Hindlimb muscle (tissue), 1 donor: ENCODE measurements at places on chromosomes 12 and 14. TPM values are rescaled to one million over a fixed set of nuclear protein-coding genes. Genes with fewer than 3 reads are reported as not detected.

DNA sequence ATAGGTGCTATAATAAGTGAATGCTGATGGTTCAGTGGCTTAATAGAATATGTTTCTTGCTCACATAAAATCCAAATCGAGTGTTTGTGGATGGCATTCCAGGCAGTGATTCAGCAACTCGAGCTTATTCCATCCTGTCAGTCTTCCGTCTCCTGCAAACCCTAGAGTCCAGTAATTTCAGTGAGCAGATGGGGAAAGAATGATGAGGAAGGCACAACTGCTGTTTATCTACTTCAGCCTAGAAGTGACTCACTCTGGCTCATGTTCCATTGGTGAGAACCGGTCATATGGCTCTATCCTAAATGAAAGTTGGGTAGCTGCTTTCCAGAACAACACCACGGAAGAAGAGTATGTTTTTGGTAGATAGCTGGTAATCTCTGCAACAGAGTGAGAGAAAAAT lies 421.8 kb upstream of the PDE3A start:
- DNase-seq = peak; percentile 44

The OVCH1 gene
- 0.54 TPM for polyA plus RNA-seq

The PLBD1 gene
- polyA plus RNA-seq = 18.8 TPM

GRCh38 chr14:47149326-47149725 lies 497.7 kb upstream of the RPL10L start:
- no peak for DNase-seq

The SMOC1 gene
- polyA plus RNA-seq = 4.2 TPM

- no peak for DNase-seq
These were observed 35.1 kb upstream of the PPP2R5E start for GRCh38 chr14:63578300-63578699.

DNA sequence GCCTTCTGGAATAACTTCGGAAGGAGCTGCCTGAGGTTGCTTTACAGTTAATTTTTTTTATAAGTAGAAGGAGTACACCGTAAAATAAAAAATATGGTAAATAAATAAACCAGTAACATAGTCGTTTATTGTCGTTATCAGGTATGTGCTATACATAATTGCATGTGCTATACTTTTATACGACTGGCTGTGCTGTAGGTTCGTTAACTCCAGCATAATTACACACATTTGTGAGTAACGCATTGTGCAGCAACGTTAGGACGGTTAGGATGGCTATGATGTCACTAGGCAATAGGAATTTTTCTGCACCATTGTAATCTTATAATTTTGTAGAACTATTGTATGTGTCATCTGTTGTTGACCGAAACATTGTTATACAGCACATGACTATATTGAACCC lies 8.5 kb downstream of the EXD2 start:
- no peak for DNase-seq

- DNase-seq = no peak
These were observed 152.2 kb upstream of the RASSF8 start for GRCh38 chr12:25806271-25806670.

The ITGA7 gene
- polyA plus RNA-seq = 466 TPM

- no peak for DNase-seq
These were observed 63.8 kb downstream of the TSPAN11 start for GRCh38 chr12:30990316-30990715.

The BHLHE41 gene
- 3.7 TPM for polyA plus RNA-seq

GRCh38 chr14:93903342-93904184 lies 23.6 kb upstream of the FAM181A start:
- no peak for DNase-seq

DNA sequence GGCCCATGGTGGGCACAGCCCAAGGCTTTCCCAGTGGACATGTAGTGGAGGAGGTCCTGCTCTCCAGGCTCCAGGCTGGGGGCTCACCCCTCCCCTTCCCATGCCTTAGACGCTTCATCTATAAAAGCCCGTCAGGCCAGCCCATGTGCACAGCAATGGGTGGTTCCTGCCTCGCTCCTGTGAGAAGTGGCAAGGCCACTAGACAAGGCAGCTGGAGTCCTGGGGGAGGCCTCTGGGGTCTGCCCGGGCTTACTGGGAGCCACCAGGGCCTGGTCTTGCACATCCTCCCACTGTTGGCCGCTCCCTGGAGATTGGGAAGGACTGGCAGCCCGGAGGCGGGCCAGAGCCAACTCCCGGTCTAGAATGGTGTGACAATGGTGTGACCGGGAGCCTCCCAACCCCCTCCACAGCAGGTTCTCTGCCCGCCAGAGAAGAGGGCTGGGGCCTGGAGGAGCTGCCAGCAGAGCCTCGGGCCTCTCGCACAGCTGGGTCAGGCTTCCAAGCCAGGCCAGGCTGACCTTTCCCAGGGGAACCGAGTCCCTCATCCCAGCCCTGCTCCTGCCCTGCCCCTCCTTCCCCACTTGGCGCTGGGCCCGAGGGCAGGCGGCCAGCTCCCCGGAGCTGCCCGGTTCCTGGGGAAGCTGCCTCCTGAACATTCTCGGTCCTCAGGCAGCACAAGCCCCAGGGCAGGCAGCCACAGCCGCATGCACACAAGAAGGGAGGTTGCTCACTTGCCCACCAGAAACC lies 97.9 kb downstream of the RFLNA start:
- peak; percentile 73 for DNase-seq

DNA sequence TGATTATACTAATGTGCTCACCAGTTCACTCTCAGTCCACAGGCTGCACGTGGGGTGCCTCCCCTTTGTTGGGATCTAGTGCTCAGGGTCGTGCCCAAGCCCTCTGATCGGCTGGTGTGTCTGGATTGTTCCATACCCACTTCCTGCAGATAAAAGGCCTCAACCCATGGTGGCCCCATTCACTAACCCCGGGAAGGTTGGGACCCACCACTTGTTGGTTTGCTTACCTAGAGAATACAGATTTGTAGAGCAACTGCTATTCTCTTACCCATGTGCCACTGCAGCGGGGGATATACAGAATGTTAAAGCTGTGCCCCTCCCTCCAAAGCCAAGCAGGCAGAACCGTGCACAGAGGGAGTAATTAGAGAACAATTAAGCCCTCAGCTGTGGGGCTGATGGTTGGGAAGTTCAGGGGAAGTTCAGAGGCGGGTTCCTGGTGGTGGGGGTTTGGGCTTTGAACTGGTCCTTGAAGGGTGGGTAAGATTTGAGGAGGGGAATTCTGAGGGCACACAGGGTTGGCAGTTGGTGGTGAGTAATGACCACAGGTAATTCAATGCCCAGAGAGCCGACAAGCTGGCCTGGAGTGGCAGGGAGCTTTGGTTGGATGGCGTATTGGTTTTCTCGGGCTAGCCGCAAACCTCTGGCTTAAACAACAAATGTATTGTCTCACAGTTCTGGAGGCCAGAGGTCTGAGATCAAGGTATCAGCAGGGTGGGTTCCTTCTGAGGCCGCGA lies 68.8 kb downstream of the ADCK1 start:
- no peak for DNase-seq

- DNase-seq = no peak
These were observed 379.0 kb downstream of the CCER1 start for GRCh38 chr12:90575995-90576394.

- DNase-seq = peak; percentile 43
These were observed 46.8 kb downstream of the TMEM117 start for GRCh38 chr12:43882578-43883178.

GRCh38 chr14:88929656-88930436 lies 105.4 kb downstream of the TTC8 start:
- DNase-seq = no peak

DNA sequence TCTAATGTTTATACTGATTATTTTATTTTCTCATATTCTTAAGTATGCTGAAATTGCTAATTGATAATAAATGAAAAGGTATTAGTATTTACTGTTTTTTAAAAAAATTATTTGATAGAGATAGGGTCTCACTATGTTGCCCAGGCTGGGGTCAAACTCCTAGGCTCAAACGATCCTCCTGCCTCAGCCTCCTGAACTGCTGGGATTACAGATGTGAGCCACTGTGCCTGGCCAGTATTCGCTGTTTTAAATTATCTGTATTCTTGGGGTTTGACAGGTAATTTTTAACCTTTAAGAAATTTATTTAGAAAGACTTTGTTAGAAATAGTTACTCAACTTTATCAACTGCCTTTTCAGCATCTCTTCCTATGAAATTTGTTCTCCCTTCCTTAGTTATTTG lies 32.2 kb downstream of the RAN start:
- no peak for DNase-seq

- DNase-seq = no peak
These were observed 769 bp downstream of the EXOC3L4 start for GRCh38 chr14:103095210-103095778.

DNA sequence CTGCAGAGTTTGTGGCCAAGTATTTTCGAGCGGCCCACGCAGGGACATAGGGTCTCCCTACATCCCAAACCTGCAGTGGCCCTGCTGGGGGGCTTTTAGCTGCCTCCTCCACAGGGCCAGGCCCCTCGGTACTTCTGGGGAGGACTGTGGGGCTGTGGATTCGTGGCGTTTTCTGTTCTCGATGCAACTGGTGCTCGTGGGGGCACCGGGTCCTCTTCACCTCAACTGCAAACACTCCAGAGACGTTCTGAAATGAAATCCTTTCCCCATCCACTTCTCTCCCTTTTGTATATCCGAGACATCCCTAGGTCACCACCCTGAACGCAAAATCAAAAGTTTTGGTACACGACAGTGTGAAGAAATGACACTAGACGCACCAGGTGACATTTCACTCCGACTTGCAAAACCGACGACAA lies 2.3 kb downstream of the RFX4 start:
- no peak for DNase-seq

GRCh38 chr12:52634266-52635056 lies 16.1 kb upstream of the KRT73 start:
- peak; percentile 15 for DNase-seq

GRCh38 chr12:14384783-14385638 lies 19.5 kb downstream of the ATF7IP start:
- peak; percentile 77 for DNase-seq

DNA sequence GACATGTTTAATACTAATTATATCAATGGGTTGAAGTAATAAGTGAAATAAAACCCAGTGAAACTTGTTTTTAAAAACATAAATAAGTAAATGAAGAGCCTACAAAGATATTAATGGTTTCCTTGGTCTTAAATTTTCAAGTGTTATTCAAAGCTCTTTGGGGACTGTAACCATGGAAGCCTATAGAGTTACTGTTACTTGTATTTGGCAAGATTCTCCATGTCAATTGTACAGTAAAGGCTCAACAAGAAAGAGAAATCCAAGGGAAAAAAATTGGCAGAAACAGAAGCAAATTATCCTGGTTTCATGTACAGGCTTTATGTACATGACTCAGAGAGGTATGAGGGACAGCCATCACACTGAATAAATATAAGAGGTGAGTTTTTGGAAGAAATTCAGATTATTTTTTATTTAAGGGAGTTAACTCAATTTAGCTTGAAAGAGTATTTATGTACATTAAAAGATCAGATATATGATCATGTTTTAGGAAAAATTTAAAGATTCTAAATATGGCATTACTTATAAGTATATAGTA lies 151.1 kb upstream of the HMGA2 start:
- DNase-seq = no peak

GRCh38 chr12:452667-453210 lies 7.0 kb upstream of the B4GALNT3 start:
- DNase-seq = no peak

The PRB2 gene
- polyA plus RNA-seq = not detected

- no peak for DNase-seq
These were observed 1.5 kb downstream of the IRF2BPL start for GRCh38 chr14:77026930-77027537.

The CLMN gene
- 3.1 TPM for polyA plus RNA-seq

- no peak for DNase-seq
These were observed 87.3 kb downstream of the TTC7B start for GRCh38 chr14:90728951-90729350.

DNA sequence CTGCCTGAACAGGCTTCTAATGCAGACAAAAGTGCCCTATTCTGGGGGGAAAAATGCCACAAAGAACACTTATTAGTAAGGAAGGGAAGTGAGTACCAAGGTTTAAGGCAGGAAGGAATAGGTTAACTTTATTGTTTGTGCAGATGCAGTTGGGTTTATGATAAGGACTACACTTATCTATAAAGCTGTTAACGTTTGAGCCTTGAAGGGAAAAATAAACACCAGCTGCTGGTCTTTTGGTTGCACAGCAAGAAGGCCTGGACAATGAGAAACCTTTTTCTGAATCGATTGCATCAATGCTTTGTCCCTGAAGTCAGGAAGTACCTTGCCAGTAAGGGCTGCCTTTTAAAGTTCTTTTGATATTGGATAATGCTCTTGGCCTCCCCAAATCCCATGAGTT lies 407.8 kb downstream of the ATP23 start:
- DNase-seq = no peak

DNA sequence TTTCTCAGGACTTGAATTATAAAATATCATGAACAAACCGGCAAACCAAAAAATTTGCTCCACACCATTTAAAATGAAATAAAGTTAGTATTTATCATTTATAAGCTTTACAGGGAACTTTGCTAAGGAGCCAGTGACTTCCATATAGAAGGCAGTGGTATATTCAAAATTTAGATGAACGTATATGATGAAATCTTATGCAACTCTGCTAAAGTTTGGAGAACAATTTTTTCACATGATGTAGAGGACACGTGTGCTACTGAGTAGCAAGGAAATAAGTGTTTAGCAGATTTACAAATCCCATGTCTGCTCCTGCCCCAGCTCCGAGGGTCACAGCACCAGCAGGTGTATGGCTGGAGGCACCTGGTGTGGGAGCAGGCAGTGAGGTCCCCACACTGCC lies 70.8 kb upstream of the IFNG-AS1 start:
- DNase-seq = no peak

DNA sequence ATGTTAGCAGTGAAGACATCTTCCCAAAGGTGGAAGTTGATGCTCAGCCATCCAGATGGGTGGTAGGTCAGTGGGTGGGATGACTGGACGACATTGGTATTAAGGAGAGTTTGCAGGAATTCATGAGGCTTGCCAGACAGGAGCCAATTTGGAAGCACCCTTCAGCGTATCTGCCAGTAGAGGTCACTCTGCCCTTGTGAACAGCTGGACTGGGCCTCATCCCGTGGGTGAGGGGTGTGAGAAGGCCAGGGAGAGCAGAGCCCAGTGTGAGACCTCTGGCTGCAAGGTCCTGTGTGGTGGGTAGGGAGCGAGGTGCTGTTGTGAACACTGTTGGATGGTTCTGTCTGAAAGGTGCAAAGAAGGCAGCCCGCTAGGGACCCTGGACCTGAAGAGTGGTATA lies 37.7 kb downstream of the SLC5A8 start:
- DNase-seq = no peak
